ENCODE measurements at places on chromosomes 3 and 15. TPM values are rescaled to one million over a fixed set of nuclear protein-coding genes. Genes with fewer than 3 reads are reported as not detected.
A peak's percentile ranks its signal among the peaks of the same experiment; 100 is the strongest.

GRCh38 chr3:178551916-178552321 is 15.7 kb downstream of the KCNMB2 start:
- no peak for DNase-seq

DNA sequence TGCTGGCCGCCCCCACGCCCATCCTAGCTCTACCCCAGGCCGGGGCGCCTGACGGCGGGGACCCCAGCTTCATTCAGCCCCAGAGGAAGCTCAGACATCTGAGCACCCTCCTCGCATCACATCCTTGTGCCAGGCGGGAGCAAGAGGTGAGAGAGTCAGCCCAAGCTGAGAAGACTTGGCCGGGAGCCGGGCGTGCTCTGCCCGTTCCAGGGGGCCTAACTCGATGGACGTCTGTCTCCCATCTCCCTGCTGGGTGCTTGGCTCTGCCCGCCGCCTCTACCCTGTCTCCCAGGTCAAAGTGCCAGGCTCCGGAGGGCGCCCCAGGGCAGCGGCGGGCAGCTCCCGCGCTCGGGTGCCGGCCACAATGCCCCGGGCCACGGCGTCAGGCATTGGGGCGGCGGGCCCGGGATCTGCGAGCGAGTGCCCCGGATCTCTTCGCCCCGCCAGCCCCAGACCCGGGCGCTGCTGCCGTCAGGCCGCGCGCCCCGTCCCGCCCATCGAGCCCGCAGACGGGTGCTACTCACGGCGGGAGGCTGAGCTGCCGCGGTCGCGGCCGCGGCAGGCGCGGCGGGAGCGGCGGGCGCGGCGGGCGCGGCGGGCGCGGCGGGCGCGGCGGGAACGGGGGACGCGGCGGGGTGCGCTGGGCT is 388 bp downstream of the DAPK2 start:
- no peak for DNase-seq

GRCh38 chr3:30282154-30282696 is 324.2 kb upstream of the TGFBR2 start:
- DNase-seq: peak; percentile 34

- DNase-seq: no peak
Measured at GRCh38 chr3:51977446-51978142, 2.7 kb downstream of the ABHD14A start.

DNA sequence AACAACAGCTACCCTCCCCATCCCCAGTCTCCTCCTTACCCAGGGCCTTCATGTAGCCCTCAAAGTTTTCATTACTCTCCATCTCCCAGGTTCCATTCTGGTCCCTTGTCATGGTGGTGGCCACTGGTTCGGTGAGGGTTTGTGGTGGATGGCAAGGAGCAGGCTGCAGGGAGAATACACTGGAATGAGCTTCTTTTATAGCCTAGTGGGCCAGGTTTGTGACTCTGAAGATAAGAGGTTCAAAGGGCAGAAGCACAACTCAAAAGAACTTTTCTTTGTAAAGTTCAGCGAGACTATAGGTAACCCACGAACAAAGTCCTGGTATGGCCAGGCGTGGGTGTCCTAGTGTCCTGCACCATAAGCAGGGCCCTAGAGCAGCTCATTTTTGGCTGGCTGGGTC is at the start of gene RBP2:
Gene RBP2, minus strand, starts transcription at position 169 of the 400 bp plus-strand sequence. Its CDS starts 57 bp downstream, at position 112.
- DNase-seq: no peak

DNA sequence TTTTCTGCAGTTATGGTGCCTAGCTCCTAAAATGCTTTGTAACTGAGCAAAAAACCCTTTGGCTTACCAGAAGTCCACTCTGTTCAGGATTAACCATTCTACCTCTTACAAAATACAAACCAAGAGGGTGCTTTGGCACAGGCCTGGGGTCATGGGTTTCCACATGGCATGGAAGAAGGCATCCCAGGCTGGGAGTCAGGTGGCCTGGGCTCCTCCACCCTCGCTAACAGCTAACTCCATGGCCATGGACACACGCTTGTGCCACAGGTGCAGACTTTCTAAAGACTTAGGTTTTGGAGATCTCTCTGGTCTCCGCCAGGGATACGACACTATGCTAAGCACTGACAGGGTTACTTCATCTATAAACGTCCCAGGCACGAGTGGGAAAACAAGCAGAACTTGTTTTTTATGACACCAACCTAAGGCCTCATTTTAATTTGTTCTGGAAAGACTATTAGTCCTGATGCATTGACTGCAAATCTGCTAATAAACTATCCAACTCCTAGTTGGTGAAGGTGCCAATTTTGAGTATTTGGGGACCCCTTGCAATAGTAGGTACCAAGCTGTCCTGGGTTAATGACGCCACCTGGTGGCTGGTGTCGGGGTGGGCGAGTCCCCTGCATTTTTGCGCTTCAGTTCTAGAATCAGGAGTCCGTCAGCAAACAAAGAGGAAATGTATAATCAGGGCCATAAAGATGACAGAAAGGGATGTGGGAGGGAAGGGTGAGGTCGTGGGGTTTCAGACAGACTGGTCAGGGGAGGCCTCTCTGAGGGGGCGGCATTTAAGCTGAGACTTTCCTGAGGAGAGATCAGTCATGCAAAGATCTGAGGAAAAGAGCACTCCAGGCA is 10.3 kb upstream of the ALDH1A3 start:
- DNase-seq: no peak

- no peak for DNase-seq
Measured at GRCh38 chr3:188043891-188044290, 110.1 kb upstream of the LPP start.

GRCh38 chr15:58731756-58732535 is 17.6 kb downstream of the ADAM10 start:
- no peak for DNase-seq

GRCh38 chr3:147733217-147733616 is 324.1 kb downstream of the ZIC1 start:
- no peak for DNase-seq

- DNase-seq: no peak
Measured at GRCh38 chr3:198093112-198093679, 133.2 kb downstream of the LMLN start.

DNA sequence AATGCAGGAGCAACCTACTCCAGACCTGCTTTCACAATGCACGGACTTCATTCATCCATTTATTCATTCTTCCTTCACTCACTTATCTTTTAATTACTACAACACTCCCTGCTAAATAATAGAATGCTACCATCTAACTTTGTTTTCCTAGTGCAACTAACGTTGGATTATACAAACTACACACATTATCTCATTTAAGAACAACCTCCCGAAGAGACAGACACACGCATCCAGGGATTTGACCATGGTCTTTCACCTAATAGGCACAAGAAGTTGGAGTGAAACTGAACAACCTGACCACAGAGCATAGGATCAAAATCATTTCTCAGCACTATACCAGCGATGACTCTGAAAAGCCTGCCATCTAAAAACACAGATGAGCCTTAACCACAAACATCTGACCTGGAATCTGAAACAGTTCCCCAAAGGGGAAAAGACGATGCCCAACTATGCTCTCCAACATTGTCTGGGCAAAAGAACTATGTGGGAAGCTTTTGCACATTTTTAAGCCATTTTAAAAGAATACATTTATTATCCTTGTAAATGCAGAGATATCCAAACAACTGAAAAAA is 21.0 kb downstream of the ZNF385D start:
- no peak for DNase-seq

GRCh38 chr15:69517052-69517451 is 64.4 kb downstream of the RPLP1 start:
- no peak for DNase-seq

Gene NTRK3
- 6.8 TPM for total RNA-seq

Gene ATP13A3
- total RNA-seq: 109 TPM

Gene SPATA12
- 0.36 TPM for total RNA-seq

Gene SLC9C1
- total RNA-seq: not detected

Gene CCR3
- not detected for total RNA-seq

Data from adrenal gland (tissue), 19 donors.